ENCODE measurements at places on chromosomes 6 and 20.

DNA sequence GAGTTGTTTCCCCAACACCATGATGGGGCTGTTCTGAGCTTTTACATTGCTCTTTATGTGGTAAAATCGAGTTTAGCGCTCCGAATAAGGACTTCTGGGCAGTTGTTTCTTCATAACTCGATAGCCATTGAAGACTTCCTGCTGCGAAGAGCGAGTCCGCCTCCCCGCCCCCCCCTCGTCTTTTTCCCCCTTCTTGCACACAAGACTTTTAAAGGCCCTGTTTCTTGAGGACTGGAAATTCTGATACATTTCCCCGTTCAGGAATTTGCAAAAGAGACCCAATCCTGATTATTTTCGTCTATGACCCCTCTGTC lies 1.5 kb upstream of the CITED2 start:
- DNase-seq, result no peak

DNA sequence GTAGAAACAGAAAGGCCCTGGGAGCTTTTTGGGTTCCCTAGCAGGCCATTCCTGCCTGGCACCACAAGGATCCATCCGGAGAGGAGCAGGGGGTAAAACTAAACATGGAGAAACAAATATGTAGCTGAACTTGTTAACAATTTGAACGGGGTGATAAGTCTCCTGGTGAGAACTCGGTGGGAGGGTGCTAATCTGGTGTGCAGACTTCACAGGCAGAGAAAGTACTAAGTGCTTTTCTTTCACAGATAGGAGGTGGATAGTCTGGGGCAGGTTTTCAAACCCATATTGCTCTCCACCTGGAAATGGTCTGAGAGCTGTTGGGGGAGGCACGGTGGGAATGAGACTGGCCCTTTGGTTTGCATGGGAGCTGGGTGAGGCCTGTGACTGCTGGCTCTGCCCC lies 196.3 kb upstream of the FUT9 start:
- no peak for DNase-seq

GRCh38 chr6:46690141-46690755 lies 2.6 kb downstream of the TDRD6 start:
- DNase-seq, result no peak

GRCh38 chr20:37421060-37421905 lies 75.3 kb downstream of the SRC start:
- no peak for DNase-seq

GRCh38 chr6:146315381-146316174 lies 228.1 kb upstream of the RAB32 start:
- no peak for DNase-seq

GRCh38 chr20:37567671-37568588 lies 40.3 kb upstream of the BLCAP start:
- no peak for DNase-seq

DNA sequence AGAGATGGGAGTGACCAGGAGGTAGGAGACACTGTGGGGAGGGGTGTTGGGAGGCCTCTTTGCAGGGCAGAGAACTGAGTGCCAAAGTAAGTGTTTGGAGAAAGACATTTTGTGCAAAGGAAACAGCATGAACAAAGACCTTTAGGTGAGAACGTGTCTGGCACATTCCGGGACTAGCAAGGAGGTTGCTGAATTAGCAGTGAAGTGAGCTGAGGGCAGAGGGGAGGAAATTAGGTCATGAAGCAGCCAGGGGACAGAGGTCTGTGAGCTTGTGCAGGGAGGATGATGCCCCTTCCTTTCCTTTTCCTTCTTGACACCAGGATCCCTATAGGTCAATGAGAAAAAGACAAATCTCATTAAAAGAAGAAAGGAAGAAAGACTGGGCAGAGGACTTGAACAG lies 21.4 kb upstream of the AHCY start:
- DNase-seq, result no peak

GRCh38 chr6:7742223-7742785 lies 16.4 kb downstream of the BMP6 start:
- no peak for DNase-seq

- no peak for DNase-seq
These were observed 202.3 kb downstream of the GMPR start for GRCh38 chr6:16440636-16441212.

- no peak for DNase-seq
These were observed 586.8 kb upstream of the JAG1 start for GRCh38 chr20:11260611-11261010.

- no peak for DNase-seq
These were observed 897 bp downstream of the CD2AP start for GRCh38 chr6:47478233-47479139.

GRCh38 chr6:279341-280029 lies 12.8 kb upstream of the DUSP22 start:
- DNase-seq, result no peak

DNA sequence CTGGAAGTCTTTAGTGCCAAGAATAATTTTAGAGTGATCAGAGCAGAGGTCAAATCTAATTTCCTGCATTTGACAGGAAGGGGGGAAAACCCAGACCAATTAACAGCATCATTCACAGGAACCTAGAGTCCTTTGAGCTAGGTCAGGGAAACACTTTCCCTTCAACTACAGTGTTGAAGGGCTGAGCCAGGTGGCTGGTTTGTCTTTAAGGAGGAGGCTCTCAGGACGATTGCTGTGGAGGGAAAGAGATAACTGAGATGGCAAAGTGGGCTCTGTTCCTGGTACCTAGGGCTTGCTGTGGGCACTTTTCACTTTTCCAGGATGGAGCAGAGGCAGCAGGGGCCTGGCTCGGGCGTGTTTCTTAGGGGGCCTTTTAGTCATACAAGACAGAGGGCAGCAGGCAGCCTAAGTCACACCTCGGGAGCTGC lies 111.9 kb downstream of the SCML4 start:
- DNase-seq, result no peak

Measured in hippocampal formation (tissue), 2 donors.